Stimulated activated CD4-positive, alpha-beta T cell treated with anti-CD3 and anti-CD28 coated beads, Interleukin-4, amount 100 ng/mL, for 48 hours (primary cell): ENCODE measurements at places on chromosomes 3 and 15.

- DNase-seq, result no peak
Measured at GRCh38 chr3:65856907-65857306, 181.8 kb downstream of the MAGI1 start.

GRCh38 chr3:186305286-186305685, 56.7 kb downstream of the DGKG start:
- no peak for DNase-seq

GRCh38 chr3:95654570-95655362, 1159.6 kb upstream of the EPHA6 start:
- DNase-seq, result no peak

GRCh38 chr3:58679446-58679845, 12.9 kb upstream of the FAM3D start:
- DNase-seq, result no peak

DNA sequence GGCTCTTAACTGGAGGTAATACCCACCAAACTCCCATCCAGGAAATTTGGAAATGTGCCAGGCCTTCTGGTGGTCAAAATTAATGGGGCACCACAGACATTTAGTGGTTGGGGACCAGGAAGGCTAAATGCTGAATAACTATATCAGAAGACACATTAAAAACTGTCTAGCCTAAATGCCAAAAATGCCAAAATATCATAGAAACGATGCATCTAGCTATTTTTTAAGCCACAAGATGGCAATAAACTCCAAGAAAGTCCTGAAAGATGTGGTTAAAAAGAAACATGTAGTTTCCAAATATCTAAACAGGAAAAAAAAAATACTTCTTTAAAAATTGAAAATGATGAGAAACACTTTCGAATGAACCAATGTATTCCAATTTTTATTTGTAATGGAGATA, 19.9 kb downstream of the CCDC14 start:
- no peak for DNase-seq

DNA sequence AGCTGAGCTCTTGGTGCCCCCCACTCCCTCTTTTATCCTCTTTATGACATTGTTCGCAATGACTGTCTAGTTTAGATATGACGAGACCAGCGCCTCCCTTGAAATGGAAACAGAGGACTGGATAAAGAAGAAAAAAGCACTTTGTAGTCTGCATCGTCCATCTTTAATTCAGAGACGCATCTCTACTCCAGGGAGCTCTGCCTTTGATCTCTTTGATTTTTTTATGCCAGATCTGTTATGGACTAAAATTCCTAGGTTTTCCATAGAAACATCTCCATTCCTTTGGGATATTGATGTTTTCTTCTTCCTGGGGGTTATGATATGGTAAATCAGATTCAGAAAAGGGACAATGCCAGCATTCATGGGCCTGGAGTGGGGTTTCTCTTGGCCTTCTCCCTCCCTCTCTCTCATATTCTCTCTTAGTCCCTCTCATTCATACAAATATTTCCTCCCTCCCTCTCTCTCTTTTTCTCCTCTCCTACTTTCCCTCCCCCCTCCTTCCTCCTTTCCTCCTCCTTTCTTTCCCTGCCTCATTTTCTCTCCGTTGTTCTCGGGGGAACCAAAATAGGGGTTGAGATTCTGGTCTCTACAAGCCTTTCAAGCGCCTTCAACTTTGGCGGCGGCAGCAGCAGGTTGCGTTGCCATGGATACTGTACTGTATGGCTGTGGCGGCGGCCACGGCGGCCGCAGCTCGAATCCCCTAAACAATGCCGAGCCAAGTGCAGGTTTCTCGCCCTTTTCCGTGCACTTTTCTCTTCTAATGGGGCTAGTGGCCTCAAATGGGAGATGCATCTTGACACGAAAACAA, 45.5 kb downstream of the ZIC4 start:
- DNase-seq, result no peak

GRCh38 chr15:92166751-92167405, 226.8 kb upstream of the ST8SIA2 start:
- DNase-seq, result no peak
